ENCODE measurements at places on chromosomes 16 and 17.

DNA sequence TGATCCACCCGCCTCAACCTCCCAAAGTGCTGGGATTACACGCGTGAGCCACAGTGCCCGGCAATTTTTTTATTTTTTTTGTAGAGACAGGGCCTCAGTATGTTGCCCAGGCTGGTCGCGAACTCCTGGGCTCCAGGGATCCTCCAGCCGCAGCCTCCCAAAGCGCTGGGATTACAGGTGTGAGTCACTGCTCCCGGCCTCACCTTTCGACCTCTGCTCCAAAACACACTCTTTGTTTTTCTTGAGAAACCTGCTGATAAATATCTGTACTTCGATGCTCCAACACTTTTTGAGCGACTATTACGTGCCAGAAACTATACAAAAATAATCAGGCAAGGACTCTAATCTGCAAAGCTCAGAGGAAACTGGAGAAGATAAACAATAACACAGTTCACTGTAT, 1.0 kb downstream of the MED1 start:
- DNase-seq: no peak

DNA sequence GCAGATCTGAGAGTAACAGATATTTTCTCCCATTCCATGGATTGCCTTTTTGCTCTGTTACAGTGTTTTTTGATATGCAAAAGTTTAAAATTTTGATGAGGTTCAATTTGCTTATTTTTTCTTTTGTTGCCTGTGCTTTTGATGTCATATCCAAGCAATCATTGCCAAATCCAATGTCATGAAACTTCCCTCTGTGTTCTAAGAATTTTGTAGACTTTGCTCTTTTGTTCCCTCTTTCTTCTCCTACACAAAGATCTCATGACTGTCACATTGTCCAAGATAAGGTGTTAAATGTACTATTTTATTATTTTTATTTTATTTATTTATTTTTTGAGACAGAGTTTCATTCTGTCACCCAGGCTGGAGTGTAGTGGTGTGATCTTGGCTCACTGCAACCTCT, 18.9 kb upstream of the KCNH6 start:
- DNase-seq: no peak

DNA sequence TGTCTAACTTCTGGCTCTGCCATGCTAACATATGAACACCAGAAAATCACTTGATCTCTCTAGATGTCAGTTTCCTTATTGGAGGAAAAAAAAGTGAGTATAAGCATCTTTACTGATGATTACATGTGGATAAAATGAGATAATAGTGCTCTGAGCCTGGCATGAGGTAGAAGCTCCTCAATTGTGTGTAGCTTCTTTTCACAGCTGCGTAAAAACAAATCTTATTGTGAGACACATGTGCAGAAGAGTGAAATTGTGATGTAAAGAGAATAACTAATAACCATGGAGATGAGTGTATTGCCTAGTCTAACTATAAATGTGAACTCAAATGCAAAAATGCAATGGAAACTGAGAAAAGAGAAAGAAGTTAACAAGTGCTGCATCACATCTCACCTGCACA, 44.7 kb downstream of the CDH11 start:
- DNase-seq: no peak

DNA sequence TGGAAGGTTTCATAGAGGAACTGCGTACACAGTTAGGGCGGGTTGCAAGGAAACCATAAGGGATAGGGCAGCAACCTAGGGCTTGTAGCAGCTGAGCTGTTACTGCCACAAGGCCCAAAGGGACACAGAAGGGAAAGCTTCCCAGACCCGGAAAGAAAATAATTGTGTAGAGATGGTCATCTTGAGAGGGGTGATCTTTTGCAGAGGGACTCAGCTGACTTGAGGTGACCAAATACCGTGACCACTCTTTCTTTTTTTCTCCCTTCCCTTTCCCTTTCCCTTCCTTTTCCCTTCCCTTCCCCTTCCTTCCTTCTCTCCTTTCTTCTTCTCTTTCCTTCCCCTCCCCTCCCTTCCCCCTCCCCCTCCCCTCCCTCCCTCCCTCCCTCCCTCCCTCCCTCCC, 8.5 kb upstream of the CREBBP start:
- DNase-seq: no peak

- no peak for DNase-seq
Observed at GRCh38 chr16:23026784-23027362, 122.4 kb downstream of the USP31 start.

DNA sequence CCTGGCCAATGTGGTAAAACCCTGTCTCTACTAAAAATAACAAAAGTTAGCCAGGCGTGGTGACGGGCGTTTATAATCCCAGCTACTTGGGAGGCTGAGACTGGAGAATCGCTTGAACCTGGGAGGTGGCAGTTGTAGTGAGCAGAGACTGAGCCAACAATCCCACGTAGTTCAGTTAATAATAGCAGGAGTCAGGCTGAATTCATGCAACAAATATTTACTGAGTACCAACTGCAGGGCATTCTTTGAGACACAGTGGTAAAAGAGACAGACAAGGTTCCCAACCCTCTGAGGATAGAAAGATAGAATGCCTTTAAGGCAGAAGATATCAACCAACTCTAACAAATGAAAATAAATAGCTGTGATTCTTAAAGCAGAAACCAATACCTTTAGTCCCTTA, 39.1 kb downstream of the SPOP start:
- DNase-seq: no peak

- DNase-seq: no peak
Observed at GRCh38 chr16:77585379-77586251, 136.7 kb upstream of the NUDT7 start.

DNA sequence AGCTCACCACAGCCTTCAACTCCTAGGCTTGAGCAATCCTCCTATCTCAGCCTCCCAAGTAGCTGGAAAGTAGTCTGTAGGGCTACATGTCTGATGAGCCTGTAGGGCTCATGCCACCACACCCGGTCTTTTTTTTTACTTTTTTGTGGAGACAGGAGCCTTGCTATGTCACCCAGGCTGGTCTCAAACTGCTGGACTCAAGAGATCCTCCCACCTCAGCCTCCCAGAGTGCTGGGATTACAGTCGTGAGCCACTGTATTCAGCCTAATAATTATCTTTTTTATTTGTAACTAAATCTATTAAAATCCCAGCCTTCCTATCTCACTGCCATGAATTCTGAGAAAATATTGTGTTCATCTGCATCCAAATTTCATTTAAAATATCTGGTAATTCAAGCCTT, 15.1 kb downstream of the BRIP1 start:
- DNase-seq: no peak

- no peak for DNase-seq
Observed at GRCh38 chr17:4834681-4835020, 1.5 kb downstream of the MINK1 start.

DNA sequence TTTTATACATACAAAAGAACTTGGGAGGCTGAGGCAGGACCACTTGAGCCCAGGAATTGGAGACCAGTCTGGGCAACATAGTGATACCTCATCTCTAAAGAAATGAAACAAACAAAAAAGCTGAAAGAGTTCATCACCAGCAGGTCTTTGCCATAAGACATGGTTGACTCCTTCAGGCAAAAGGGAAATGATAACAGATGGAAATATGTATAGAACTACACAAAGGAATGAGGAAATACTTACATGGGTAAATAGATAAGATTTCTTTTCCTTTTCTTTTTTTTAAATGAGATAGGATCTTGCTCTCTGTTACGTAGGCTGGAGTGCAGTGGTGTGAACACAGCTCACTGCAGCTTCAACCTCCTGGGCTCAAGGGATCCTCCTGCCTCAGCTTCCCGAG, 165.3 kb downstream of the PARN start:
- DNase-seq: no peak

- no peak for DNase-seq
Observed at GRCh38 chr16:88062341-88063210, 111.3 kb downstream of the BANP start.

GRCh38 chr16:74607962-74608356, 1.0 kb upstream of the GLG1 start:
- no peak for DNase-seq

DNA sequence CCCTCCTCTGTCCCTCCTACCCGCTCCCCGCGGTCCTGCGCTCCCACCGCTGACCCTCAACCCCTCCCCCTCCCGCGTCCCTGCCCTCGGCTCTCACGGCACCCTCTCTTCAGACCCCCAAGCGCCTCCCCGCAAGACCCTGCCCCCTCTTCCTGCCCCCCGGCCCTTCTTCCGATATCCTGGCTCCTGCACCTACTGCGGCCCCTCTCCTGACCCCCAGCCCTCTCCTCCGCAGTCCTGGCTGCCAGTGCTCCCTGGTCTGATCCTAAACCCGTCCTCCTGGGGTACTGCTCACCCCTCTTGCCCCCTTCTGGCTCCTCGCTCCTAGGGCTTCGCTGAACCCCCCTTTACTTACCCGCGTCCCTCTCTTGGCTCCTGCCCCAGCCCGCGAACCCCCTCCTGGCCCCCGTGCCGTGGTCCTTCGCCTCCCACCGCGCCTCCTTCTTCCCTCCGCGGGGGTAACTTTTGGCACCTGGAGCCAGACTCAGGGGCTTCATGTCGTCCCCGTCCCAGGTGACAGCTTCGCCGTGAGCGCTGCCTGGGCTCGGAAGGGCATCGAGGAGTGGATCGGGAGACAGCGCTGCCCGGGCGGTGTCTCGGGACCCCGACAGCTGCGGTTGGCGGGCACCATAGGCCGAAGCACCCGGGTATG, 839 bp downstream of the NKD1 start:
- no peak for DNase-seq

DNA sequence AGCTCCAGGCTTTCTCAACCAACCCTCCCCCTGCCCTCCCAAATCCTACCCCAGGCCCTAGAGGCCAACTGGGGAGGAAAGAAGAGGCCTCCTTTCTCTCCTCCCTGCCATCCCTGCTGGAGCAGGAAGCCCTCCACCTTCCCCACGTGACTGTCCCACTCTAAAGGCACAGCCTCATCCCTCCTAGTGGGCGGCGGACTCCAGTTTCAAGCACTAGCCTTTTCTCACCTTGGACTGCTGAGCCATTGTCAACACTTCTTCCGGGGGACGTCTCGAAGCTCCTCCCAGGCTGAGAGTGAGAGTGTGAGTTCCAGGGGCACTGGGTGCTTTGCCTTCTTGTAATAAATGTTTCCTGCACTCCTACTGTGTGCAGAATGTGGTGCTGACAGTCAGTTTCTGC, 21.4 kb upstream of the IRX6 start:
- DNase-seq: no peak

- DNase-seq: no peak
Observed at GRCh38 chr16:70685061-70685937, 554 bp downstream of the MTSS2 start.

- no peak for DNase-seq
Observed at GRCh38 chr17:40909755-40910154, 24.7 kb upstream of the KRT20 start.

GRCh38 chr16:1823821-1824220, 2.8 kb downstream of the HAGH start:
- no peak for DNase-seq

DNA sequence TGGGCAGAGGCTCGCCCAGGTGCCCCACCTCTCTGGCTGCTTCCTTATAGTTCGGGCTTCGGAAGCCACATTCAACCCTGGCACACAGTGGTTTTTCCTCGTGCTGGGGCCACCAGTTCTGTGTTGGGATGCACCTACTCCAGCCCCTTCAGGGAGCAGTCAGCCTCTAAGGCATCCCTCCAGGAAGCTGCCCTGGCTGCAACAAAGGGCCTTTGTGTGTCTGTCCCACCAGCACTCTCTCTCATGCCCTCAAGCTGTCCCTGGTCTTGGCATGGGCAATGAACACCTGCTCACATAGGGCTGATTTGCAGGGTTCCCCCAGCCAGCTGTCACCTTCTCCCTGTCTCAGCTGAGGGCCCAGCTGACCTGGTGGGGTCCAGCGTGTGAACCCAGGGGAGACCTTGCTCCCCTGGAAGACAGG, 754 bp upstream of the NOXO1 start:
- no peak for DNase-seq

DNA sequence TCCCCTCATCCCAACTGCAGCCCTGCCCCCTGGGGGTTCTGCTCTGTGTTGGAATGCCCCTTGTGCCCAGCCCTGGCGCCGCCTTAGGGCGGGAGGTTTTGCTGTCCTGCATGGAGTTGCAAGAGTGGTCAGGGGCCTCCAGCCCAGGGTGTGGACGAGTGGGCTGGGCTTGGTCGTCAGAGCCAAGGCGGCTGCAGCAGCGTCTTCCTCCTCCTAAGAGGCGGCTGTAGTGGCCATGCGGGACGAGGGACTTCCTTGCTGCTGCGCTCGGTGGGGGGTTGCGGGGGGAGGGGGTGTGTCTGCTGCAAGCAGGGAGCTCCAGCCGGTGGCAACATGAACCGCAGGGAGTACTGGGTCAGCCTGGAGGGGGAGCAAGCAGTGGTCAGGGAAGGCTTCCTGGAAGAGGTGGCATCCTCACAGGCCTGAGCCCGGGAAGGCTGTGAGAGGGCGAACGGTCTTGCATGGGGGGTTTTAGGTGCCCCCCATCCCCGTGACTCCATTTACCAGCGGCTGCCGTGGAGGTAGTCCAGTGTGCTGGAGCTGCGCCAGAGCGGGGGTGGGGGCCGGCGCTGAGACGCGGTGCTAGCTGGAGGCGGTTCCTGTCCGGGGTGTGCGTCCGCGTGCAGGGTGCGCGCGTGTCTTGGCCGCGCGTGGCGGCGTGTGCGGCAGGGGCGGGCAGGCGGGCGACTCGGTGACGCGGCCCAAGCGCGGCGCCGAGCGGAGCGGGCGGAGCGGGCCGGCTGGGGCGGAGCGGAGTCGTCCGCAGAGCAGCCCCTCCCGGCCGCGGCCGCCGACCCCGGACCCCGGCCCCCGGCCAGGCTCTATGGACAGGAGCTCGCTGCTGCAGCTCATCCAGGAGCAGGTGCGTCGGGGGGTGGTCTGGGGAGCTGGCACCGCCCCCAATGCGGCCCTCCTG, at the start of gene RHBDL1:
RHBDL1 (plus strand) TSS at position 704 of the 916 bp plus-strand sequence; CDS start at position 824, 120 bp downstream.
- DNase-seq: no peak

DNA sequence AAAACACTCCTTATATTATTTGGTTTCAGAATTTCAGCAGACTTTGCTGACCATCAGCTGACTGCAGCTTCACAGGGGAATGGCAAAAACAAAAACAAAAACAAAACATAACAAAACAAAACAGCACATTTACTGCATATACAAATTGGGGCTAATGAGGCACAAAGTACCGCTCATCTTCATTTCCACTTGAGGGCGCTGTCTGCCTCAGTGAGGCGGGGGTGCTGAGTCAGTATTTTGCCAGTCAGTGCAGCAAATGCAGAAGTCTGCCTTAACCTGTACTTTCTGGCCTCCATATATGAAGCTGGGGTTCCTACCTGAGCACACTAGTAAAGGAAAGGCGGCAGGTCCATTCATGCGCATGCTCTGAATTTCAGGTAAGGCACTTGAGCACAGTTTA, 13.5 kb upstream of the DYNLRB2 start:
- DNase-seq: no peak

- DNase-seq: no peak
Observed at GRCh38 chr16:66311306-66311705, 55.2 kb upstream of the CDH5 start.

- DNase-seq: no peak
Observed at GRCh38 chr17:4858882-4859260, 25.7 kb downstream of the MINK1 start.

All from effector memory CD4-positive, alpha-beta T cell (primary cell).